ENCODE measurements at places on chromosomes 4 and X. TPM values are rescaled to one million over a fixed set of nuclear protein-coding genes. Genes with fewer than 3 reads are reported as not detected.
A peak's percentile ranks its signal among the peaks of the same experiment; 100 is the strongest.

GRCh38 chr4:5206016-5206790 is 154.9 kb downstream of the STK32B start:
- H3K36me3 ChIP-seq: no peaks in the 10 kb centered on the region
- no peaks in the 10 kb centered on the region for H3K27me3 ChIP-seq
- H3K4me3 ChIP-seq: no peak overlapping the region
- H3K4me1 ChIP-seq: no peaks in the 10 kb centered on the region
- no peak for DNase-seq

Gene GAGE2A
- total RNA-seq: 1.2 TPM

DNA sequence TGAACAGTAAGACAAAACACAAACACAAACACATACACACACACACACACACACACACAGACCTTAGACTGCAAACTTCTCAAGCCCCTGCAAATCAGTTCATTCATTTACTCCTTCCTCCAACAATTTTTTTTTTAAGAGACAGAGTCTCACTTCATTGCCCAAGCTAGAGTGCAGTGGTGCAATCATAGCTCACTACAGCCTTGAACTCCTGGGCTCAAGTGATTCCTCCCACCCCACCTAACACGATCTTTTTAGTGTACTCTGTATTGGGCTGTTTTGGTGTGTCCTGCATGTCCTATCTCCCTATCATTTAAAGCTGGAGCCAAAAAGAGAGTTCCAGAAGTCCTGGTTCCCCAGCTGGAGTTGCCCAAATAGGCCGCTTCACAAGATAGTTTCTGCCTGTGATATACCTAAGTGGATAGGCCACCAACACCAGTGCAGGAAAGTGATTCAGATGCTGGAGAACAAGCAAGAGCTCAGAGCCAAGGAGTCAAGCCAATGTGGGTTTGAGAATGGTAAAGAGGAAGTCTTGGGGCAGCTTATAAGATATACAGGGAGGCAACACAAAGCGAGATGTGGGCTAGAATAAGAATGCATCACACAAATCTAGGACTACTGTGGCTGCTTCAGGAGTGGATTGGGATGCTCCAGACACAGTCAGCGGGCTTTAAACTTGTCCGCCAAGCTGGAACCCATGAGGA is 85.4 kb upstream of the RAPGEF2 start:
- H3K4me1 ChIP-seq: no peaks in the 10 kb centered on the region
- no peaks in the 10 kb centered on the region for H3K27me3 ChIP-seq
- no peak for DNase-seq
- H3K27ac ChIP-seq: no peak overlapping the region
- no peaks in the 10 kb centered on the region for H3K36me3 ChIP-seq

Gene MTMR8
- 2.3 TPM for total RNA-seq

DNA sequence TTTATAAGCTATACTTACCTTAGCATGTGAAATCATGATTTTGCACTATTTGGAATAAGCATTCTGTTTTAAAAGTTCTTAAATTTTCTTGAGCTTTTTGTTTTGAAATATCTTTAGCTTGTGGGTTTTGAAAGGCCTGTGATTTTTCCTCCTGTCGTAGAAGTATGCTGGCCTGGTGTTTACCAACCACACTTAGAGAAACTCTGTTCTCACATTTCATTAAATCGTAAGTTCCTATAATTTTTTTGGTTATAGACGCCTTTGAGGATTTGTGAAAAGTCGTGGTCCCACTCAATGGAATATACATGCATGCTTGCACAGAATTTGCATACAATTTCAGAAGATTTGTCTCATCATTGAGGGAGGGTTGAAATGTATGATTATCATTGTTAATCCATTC is 63.6 kb downstream of the PDLIM5 start:
- no peak overlapping the region for H3K4me3 ChIP-seq
- DNase-seq: no peak
- H3K4me1 ChIP-seq: peaks cover 14% of the 10 kb centered on the region
- H3K27me3 ChIP-seq: no peaks in the 10 kb centered on the region
- H3K36me3 ChIP-seq: no peaks in the 10 kb centered on the region

GRCh38 chr4:185217408-185217975 is 8.1 kb downstream of the SNX25 start:
- no peaks in the 10 kb centered on the region for H3K27me3 ChIP-seq
- H3K4me3 ChIP-seq: no peak overlapping the region
- DNase-seq: no peak
- peaks cover 8% of the 10 kb centered on the region for H3K4me1 ChIP-seq

Gene FNIP2
- total RNA-seq: 84.1 TPM

DNA sequence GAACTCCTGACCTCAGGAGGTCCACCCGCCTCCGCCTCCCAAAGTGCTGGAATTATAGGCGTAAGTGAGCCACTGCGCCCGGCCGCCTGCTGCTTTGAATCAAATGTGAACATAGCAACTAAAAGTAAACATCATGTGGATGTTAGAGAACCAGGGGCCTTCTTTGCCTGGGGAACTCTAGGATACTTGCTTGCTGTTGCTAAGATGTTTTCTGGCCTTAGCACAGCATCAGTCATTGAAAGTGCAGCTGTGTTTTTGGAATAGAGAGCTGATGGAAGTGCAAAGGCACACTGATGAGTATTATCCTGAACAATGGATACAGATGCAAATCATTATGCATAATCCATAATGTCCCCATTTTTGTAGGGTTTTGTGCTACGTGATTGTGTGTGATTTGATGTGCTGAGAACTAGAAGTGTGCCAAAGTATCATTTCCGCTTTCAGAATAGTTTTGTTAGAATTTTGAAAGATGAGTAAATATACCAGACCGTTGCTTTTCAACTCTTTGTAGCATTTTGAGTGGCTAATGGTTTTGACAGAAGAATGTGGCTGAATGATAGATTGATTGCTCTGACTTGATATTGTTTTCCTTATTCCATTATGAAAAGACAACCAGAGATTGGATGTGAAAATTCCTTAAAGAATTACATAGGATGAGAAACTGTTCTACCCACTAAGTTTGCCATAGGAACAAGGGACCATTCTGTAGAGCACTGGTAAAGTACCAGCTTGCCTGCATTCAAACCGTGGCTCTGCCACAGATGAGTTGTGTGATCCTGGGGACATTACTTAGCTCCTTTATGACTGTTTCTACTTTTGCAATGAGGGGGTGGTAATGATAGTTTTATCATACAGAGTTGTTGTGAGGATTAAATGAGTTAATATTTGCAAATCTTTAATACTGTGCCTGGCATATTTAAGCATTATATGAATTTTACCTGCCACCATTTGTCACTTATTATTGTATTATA is 74.7 kb downstream of the REPS2 start:
- no peak overlapping the region for H3K4me3 ChIP-seq
- H3K4me1 ChIP-seq: no peaks in the 10 kb centered on the region
- no peaks in the 10 kb centered on the region for H3K27me3 ChIP-seq
- DNase-seq: peak; percentile 19

Gene XKRX
- 5.5 TPM for total RNA-seq

- H3K4me1 ChIP-seq: no peaks in the 10 kb centered on the region
- no peaks in the 10 kb centered on the region for H3K36me3 ChIP-seq
- H3K4me3 ChIP-seq: no peak overlapping the region
- H3K27ac ChIP-seq: no peak overlapping the region
These were observed 2.7 kb upstream of the TMPRSS11F start for GRCh38 chr4:68132342-68132741.

- no peak overlapping the region for H3K4me3 ChIP-seq
- H3K27ac ChIP-seq: no peak overlapping the region
- H3K4me1 ChIP-seq: peaks cover 3% of the 10 kb centered on the region
- H3K36me3 ChIP-seq: no peaks in the 10 kb centered on the region
- DNase-seq: no peak
These were observed 76.7 kb downstream of the FHIP1A start for GRCh38 chr4:151485541-151486131.

Gene UGT2B10
- total RNA-seq: not detected

GRCh38 chrX:31658360-31658759 is 586.5 kb upstream of the FTHL17 start:
- DNase-seq: no peak
- no peaks in the 10 kb centered on the region for H3K36me3 ChIP-seq
- H3K4me3 ChIP-seq: no peak overlapping the region
- no peak overlapping the region for H3K27ac ChIP-seq
- no peaks in the 10 kb centered on the region for H3K4me1 ChIP-seq
- no peaks in the 10 kb centered on the region for H3K27me3 ChIP-seq

GRCh38 chr4:186900232-186900900 is 176.7 kb upstream of the FAT1 start:
- DNase-seq: no peak
- no peak overlapping the region for H3K27ac ChIP-seq
- H3K36me3 ChIP-seq: no peaks in the 10 kb centered on the region
- H3K4me3 ChIP-seq: no peak overlapping the region
- peaks cover 9% of the 10 kb centered on the region for H3K4me1 ChIP-seq

- no peaks in the 10 kb centered on the region for H3K36me3 ChIP-seq
- no peaks in the 10 kb centered on the region for H3K4me1 ChIP-seq
- no peak overlapping the region for H3K4me3 ChIP-seq
These were observed 367.8 kb upstream of the RASGEF1B start for GRCh38 chr4:81839347-81840042.

- H3K27me3 ChIP-seq: no peaks in the 10 kb centered on the region
- H3K4me1 ChIP-seq: no peaks in the 10 kb centered on the region
- H3K36me3 ChIP-seq: no peaks in the 10 kb centered on the region
- DNase-seq: no peak
These were observed 9.7 kb upstream of the TENM3 start for GRCh38 chr4:182233310-182234090.

GRCh38 chr4:131644619-131645018 is 1504.5 kb upstream of the PCDH10 start:
- no peak overlapping the region for H3K4me3 ChIP-seq
- no peaks in the 10 kb centered on the region for H3K4me1 ChIP-seq
- H3K27me3 ChIP-seq: no peaks in the 10 kb centered on the region
- no peak overlapping the region for H3K27ac ChIP-seq
- no peak for DNase-seq

DNA sequence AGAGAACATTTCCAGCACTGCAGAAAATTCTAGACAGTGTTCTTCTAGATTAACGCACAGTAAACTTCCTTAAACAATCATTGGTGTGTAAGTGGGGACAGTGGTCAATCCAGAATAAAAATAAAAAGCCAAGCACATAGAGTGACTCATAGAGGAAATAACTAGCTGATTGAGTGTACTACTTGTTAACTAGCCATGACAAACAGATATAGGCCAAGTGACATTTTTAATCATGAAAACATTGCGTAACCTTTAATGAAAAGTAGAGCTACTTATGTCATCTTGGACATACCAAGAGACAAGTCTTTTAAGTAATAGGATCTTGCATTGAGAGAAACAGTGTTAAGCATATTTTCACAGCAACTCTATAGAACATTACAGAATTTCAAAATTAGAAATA is 233.9 kb upstream of the MAB21L2 start:
- no peaks in the 10 kb centered on the region for H3K4me1 ChIP-seq
- no peak overlapping the region for H3K4me3 ChIP-seq
- DNase-seq: no peak
- no peaks in the 10 kb centered on the region for H3K36me3 ChIP-seq
- no peak overlapping the region for H3K27ac ChIP-seq

- no peaks in the 10 kb centered on the region for H3K27me3 ChIP-seq
- no peak overlapping the region for H3K27ac ChIP-seq
- no peaks in the 10 kb centered on the region for H3K36me3 ChIP-seq
- no peak overlapping the region for H3K4me3 ChIP-seq
- no peak for DNase-seq
These were observed 636 bp upstream of the TIMM8A start for GRCh38 chrX:101349193-101349562.

GRCh38 chrX:153414856-153415510 is 3.7 kb downstream of the ZFP92 start:
- H3K4me1 ChIP-seq: peaks cover 5% of the 10 kb centered on the region
- DNase-seq: peak; percentile 36
- H3K27ac ChIP-seq: peak overlapping the region; percentile 42
- no peak overlapping the region for H3K4me3 ChIP-seq

Gene MAGEA11
- total RNA-seq: not detected

DNA sequence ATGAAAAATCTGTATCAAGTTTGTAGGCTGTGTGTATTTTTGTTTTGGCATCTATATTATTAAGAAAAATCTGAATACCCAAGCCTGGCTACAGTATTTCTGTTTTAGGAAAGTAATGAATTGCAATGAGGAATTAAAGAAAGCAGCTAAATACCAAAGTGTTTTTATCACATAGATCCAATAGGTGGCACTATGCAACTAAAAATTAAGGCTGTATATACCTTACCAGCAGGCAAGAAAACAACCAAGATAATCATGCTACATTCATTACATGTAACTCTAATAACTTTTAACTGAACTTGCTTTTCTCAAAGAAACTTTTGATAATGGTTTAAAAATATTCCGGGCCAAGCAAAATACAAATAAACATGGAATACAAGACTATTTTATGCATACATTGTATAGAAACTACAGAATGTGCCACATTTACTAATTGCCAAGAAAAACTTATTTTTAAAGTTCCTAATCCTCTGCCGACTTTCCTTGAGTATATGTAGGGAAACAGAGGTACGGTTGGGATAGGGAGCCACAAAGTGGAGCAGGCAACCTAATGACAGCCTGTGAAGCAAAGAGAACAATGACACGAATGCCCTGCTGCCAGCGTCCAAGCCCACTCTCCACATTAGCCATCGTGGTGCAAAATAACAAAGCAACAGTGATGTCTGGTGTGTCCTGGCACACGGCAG is 63.7 kb downstream of the SEC24D start:
- DNase-seq: no peak
- no peak overlapping the region for H3K27ac ChIP-seq
- peaks cover 12% of the 10 kb centered on the region for H3K4me1 ChIP-seq
- no peak overlapping the region for H3K4me3 ChIP-seq
- peaks cover 7% of the 10 kb centered on the region for H3K36me3 ChIP-seq
- no peaks in the 10 kb centered on the region for H3K27me3 ChIP-seq

- no peak overlapping the region for H3K4me3 ChIP-seq
- DNase-seq: no peak
- no peaks in the 10 kb centered on the region for H3K36me3 ChIP-seq
- no peak overlapping the region for H3K27ac ChIP-seq
- H3K27me3 ChIP-seq: no peaks in the 10 kb centered on the region
- no peaks in the 10 kb centered on the region for H3K4me1 ChIP-seq
These were observed 24.1 kb downstream of the ADH7 start for GRCh38 chr4:99411041-99411440.

DNA sequence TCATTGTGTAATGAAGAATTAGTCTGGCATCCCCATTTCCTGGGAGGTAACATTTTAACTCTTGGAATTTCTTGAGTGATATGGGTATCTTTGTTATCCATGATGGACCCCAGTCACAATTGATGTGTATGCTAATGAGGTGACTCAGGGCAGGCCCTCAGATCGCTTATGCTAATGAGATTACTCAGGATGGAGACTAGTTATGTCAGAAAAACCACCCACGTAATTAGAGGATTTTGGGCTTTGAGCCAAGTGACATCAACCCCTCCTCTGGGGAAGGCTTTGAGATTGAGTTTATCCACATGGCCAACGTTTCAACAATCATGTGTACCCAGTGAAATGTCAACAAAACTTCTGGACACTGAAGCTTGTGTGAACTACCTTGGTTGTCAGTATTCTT is 772.7 kb downstream of the STPG2 start:
- H3K27me3 ChIP-seq: no peaks in the 10 kb centered on the region
- H3K4me3 ChIP-seq: no peak overlapping the region
- H3K27ac ChIP-seq: no peak overlapping the region
